ENCODE measurements at places on chromosomes 3 and 15.

DNA sequence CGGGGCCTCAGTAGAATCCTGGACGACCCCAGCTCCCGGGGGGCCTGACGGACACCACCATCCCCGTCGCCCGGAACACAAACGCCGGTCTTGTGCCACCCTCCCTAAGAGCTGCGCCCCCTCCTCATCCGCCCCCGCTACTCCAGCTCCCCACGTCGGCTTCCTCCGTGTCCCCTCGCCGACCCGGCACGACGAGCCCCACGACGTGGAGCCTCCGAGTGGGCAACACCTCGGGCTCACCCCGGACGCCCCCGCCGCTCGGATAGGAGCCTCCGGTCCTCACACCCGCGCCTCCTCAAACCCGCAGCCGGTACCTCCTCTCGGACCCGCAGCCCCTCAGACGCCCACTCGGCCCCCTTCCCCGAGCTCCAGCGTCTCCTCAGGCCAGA is 525 bp downstream of the NPTN start:
- no peak for DNase-seq

DNA sequence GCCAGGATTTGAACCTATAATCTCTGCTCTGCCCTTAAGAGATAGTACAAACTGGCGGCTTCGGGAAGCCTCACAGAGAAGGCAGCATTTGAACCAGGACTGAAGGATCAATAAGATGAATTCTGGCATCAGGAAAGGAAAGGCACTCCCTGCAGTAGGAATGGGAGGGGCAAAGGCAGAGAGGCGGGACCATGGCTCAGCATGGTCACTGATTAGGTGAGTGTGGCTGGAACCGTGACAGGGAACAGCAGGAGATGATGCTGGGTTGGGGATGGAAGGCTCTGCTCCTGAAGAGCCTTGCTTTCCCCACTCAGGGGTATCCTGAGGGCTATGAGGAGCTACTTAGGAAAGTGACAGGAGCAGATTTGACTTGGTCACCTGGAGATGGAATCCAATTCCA is 158.5 kb downstream of the FEZF2 start:
- DNase-seq, result no peak

DNA sequence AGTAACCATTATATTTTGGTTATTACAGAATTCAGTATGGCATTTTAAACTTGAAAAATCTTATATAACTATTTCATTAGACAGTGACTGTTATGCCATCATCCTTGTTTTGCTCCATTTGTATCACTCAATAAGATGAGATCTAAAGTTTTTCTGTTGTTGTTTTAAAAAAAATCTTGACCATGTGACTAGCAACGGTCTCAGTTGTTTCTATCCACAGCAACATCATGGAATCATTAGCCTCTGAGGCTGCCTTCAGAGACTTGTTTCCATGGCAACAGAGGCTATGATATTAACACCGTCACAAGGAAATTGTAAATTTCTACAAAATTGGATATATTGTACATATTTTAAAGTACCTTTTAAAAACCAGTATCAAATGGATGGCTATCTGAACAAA is 129.8 kb downstream of the DLG1 start:
- no peak for DNase-seq

DNA sequence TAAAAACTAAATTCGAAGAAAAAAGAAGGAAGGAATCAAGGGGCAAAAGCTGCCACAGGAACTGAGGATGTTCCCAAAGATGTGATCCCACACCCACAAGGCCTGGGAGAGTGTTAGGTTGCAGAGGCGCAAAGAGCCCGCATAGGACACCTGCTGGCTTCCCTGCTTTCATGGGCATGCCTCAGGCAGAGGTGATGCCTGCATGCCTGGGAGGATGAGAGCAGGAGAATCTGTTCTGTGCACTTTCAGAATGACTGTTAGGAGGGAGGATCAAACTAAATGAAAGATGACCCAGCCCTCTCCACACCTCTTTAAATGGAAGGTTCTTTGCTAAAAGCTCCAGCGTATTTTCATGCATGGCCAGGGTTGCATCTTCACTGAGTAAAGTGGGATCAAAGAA is 162.4 kb downstream of the PLCL2 start:
- DNase-seq, result no peak

DNA sequence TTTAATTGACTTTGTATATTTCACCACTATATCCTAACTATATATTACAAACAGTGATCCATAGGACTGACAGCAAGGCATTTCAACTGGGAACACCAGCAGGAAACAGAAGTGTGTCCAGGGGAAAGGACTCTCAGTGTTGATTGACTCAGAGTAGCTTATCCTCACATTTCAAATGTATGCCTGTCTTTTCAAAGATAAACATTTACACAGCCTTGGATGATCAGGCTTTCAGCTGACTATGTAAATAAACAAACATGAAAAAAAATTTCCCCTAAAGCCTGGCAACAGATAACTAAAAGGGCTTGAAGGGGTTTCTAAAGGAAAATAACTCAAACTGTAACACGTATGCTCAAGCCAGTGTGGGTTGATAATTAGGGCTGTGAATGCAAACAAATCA is 321.8 kb downstream of the TBC1D5 start:
- DNase-seq, result no peak

- no peak for DNase-seq
Measured at GRCh38 chr15:76898102-76898501, 7.0 kb downstream of the SCAPER start.

- DNase-seq, result no peak
Measured at GRCh38 chr3:78613421-78613879, 1154.3 kb downstream of the ROBO1 start.

DNA sequence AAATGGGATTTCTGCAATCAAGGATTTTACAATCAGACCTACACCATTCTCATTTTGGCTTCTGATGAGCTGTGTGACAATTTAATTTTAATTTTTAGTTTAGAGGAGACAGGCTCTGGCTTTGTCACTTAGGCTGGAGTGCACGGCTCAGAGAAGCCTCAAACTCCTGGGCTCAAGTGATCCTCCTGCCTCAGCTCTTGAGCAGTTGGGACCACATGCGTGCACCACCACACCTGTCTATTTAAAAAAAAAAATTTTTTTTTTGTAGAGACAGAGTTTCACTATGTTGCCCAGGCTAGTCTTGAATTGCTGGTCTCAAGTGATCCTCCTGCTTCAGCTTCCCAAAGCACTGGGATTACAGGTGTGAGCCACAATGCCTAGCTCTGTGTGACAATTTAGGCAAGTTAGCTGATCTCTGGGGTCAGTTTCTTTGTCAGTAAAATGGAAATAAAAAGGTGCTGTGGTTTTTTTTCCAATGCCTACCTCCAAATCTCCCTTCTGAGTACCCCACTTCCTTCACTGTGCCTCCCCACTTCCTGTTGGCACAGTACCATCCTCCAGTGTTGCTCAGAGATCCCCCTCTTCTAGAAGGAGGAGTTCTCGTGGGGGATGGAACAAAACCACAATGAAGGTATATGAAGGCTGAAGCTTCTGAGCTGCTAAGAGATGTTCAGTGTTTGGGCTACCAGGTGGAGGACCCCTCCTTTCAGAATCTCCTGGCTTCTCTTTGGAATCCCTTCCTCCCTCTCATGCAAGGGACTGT is 54.1 kb upstream of the GSK3B start:
- DNase-seq, result peak; percentile 2

GRCh38 chr3:186917512-186918312 is 12.6 kb upstream of the ST6GAL1 start:
- DNase-seq, result no peak

- DNase-seq, result no peak
Measured at GRCh38 chr3:45106874-45107273, 39.3 kb downstream of the CDCP1 start.

DNA sequence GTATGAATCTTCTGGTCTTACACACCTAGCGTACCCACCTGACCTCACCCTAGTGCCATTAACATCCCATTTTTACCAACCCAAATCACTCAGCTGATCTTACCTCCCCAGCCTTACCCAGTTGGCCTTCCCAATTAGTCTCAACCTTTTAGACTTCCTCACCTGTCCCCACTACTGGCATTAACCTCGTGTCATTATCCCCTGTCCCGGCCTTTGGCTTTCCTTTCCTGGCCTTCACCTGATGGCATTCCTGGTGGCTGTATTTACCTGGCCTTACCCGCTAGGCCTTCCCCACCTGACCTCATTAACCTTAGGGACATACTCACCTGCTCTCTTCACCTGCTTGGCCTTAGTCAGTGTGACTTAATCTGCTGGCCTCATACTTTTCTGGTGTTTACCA is 104.1 kb downstream of the IL12A start:
- DNase-seq, result no peak

DNA sequence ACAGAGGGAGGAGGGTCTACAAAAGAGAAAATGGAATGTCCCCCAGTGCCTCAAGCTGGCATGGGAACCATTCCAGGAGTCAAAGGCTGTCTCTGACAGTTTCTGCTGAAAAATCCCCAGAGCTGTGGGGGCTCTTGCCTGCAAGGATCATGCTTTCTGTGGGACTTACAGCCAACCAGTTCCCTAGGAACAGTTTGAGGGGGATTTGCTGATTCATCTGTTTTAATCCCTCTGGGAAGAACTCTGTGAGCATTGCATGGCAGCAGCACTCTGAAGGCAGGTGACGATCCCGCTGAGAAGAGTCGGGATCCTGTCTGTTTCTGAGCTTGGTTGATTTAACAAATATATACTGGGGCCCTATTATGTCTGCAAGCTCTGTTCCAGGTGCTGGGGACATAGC is 176.0 kb downstream of the SSR3 start:
- no peak for DNase-seq

DNA sequence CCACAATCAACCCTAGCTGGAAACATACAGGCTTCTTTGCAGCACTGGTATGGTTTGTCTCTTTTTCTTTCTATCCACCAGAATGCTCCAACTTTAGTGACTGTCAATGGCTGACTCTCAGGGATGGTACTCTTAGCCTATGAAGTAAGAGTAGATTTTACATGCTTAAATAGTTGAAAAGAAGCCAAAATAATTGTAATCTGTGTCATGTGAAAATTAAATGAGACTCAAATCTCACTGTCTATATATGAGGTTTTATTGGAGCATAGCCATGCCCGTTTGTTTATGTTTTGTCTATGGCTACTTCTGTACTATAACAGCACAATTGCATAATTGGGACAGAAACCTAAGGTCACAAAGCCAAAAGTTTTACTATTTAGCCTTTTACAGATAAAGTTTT is 29.1 kb upstream of the PDZRN3 start:
- no peak for DNase-seq

DNA sequence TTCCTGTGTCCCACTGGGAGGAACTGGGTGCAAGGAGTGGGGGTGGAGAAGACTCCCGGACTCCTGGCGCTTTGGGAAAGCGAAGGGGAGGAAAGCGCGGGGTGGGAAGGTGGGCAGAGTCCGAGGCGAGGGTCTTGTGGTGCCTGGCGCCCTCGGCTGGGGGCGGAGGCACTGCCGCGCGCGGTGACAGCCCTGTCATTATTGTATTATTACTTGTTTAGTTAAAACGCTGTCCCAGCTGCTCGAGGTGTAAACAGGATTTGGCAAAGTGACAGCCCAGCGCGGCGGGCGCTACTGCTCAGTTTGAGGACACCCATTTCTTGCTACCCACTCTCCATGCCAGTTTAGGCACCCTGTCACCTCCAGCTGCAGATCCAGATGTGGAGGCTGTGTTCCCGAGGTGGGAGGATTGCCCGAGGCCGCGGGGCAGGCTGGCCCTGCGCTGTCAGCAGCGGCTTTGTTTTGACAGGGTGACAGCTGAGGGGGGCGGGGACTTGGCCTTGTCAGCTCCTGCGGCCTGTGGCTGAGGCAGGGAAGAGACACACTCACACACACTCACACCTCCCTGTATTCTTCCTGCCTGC is 1.0 kb downstream of the KAT2B start:
- peak; percentile 60 for DNase-seq

DNA sequence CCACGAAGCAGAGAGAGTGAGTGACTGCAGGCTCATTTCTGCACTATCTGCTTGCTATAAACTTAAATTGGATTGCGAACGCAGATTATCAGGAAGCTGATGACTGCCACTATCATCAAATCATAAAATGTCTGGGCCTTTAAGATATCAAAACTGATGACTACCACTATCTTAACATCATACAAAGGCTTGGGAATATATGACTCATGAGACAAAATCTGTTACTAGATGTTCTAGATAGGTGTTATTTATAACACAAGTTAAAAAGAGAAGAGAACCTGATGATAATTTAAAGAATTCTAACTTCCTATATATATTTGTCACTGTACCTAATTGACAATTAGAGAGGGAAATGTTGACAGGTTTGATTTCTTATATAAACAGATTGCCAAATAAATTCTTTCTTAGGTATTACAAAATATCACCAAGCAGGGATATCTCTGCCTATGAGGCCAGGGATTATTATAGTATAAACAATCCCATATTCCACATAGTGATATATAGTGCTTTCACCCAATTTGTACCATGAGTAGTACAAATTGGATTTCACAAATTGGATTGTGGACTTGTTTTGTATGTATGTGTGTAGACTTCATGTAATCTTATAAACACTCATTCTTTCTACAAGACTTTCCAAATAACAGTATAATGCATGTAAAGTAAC is 1157.2 kb downstream of the ROBO1 start:
- no peak for DNase-seq

DNA sequence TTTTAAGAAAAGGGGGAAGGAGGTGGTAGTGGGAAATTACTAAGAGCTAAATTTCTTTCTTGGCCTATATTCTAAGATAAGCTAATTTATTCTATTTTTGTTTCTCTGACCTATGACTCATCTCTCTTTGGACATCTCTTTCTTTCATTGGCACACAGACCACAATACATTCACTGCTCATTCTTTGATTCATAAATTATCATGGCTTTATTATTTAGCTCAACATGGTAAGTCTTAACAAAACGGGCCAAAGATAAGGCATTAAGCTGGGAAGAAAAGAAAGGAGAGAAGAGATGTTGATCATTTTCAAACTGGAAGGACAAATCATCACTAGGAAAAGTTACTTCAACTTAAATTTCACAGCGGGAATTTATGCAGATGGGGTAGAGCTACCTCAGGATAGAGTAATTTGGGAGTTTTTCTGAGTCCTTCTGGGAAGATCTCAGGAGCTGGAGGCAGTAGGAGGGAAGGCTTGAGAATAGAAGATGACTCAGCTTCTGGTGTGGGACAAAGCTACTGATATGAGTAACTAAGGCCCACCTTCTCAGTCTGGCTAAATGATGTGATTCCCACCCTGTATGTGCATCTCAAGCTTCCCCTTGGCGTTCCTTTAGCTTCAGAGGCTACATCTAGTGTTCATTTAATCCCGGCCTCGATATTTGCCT is 7.5 kb upstream of the ALCAM start:
- no peak for DNase-seq

- DNase-seq, result no peak
Measured at GRCh38 chr3:73535137-73535536, 89.6 kb downstream of the PDZRN3 start.

- DNase-seq, result no peak
Measured at GRCh38 chr3:197298945-197299854, 788 bp upstream of the DLG1 start.

- no peak for DNase-seq
Measured at GRCh38 chr3:170638988-170639387, 53.1 kb upstream of the SLC7A14 start.

DNA sequence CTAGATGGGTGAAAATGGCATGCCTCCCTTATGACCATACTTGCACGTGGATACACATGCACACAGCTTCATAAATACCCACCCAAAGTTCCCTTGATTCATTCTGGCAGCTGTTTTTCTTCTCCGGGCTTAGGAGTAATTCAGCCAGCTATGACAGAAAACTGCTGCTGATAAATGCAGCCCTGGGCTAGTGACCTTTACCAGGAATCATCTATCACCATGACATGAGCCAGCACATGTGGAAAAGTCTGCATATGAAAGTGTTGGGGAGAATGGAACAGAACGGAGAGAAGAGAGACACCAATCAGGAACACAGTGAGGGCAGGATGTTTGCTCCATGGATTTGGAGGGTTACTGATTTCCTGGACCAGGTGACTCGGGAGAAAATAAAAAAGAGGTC is 706.3 kb downstream of the PDCD6IP start:
- no peak for DNase-seq

- no peak for DNase-seq
Measured at GRCh38 chr3:54888873-54889272, 39.0 kb downstream of the LRTM1 start.
